HFFc6 (cell line): ENCODE measurements at places on chromosomes 1 and 21. TPM values are rescaled to one million over a fixed set of nuclear protein-coding genes. Genes with fewer than 3 reads are reported as not detected.

GRCh38 chr1:101460739-101461138 is 223.9 kb downstream of the S1PR1 start:
- no peak for DNase-seq

DNA sequence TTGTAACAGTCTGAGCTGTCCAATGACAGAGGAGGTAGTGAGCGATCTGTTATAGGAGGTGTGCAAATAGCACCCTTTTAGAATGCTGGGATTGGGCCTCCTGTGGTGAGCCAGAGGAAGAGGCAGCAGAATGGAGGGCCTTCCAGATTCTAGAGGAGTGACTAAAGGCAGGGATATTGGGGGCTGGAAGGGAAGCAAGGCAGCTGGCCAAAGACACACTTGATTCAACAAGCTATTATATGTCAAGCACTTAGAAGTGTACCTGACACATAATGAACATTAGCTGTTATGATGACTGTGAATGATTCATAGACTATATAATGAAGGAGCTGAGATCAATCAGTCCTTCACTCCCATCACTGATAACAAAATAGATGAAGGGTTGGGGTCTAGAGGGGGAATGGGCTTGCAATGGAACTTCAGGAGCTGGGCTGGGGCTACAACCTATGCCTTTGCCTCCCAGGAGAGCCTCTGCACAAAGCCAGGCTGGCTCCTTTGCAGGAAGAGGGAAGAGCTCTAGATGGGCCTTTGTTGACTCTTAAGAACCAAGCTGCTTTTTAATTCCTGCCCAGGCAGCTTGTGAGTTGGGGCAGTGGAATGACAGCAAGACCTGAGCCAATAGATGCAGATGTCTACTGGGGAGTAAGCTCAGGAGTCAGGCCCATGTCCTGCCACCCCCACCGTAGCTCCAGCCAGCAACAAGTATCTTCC is 2.3 kb upstream of the MKNK1 start:
- no peak for DNase-seq

DNA sequence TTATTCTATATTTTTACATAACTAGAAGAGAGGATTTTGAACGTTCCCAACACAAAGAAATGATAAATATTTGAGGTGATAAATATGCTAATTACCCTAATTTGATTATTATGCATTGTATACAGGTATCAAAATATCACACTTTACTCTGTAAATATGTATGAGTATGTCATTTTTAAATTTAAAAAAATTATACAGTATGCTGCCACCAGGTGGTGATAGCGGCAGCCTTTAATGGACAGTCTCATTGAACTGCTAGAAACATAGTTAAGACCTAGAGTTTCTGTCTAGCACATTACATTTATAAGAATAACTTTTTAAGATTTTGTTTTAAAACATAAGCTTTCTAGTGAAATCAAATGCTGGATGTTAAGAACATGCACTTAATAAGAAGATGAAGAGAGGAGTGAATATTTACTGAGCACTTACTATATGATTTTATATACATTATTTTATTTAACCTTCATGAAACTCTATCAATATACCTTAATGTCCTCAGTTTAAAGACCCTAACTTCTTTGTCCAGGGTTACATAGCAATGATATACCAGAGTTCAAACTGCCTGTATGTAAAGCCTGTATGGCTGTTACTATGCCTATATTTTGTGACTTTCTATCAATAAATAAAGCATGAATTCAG is 207.1 kb downstream of the NUF2 start:
- peak; percentile 25 for DNase-seq

GRCh38 chr1:110743397-110743796 is 68.7 kb upstream of the KCNA3 start:
- no peak for DNase-seq

DNA sequence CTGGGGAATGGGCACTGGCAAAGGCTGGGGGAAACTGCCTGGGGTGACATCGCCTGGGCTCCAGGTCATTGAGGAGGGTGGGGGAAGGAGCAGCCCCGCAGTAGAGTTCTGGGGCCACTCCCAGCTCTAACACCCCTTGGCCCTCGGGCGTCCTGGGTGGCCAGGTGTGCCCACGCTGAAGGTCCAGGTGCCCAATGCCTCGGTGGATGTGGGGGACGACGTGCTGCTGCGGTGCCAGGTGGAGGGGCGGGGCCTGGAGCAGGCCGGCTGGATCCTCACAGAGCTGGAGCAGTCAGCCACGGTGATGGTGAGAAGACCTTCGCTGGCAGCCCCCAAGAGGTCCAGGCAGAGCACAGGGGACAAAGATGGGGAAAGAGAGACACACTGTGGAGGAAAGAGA is 7.7 kb downstream of the NTRK1 start:
- no peak for DNase-seq

- no peak for DNase-seq
Measured at GRCh38 chr1:116920211-116920610, 10.5 kb downstream of the PTGFRN start.

GRCh38 chr1:95086949-95087533 is 14.3 kb upstream of the ALG14 start:
- peak; percentile 76 for DNase-seq

GRCh38 chr1:230163719-230164118 is 96.7 kb downstream of the GALNT2 start:
- no peak for DNase-seq

GRCh38 chr1:89487972-89488371 is 36.7 kb upstream of the LRRC8B start:
- no peak for DNase-seq

GRCh38 chr1:248388426-248388825 is 12.9 kb downstream of the OR2T6 start:
- DNase-seq = no peak

DNA sequence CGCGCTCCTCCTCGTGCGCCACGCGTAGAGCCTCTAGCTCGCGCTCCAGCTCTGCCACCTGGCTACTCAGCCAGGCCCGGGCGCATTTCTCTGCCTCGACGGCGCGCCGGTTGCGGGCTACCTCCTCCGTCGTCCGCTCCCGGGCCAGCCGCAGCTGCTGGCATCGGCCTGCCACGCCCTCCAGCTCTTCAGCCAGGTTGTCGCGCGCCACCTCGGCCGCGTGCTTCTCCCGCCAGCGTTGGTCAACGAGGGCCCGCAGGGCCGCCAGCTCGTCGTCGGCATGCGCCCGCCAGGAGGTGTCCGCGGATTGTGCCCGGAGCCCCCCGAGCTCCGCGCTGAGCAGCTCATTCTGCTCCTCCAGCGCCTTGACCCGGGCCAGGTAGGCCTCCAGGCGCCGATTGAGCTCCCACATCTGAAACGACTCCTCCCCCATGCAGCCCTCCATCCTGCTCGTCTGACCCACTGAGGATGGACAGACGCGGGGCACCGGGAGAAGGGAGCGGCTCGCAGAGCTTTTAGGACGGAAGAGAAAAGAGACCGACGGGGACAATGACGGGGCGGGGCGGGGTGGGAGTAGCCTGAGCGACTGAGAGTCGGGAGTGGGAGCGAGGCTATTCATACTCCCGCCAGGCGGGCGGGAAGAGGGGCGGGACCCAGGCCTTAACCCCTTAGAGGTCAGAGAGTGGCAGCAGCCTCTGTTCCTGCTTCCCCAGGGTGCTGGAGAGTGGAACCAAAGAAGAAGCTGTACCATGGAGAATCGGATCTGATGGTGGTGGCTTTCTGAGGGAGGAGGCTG is at the start of gene NES:
NES (minus strand) TSS at position 588 of the 796 bp plus-strand sequence; CDS start at position 445, 143 bp downstream.
- DNase-seq = peak; percentile 62

- DNase-seq = no peak
Measured at GRCh38 chr1:213550804-213551203, 437.0 kb upstream of the PROX1 start.

DNA sequence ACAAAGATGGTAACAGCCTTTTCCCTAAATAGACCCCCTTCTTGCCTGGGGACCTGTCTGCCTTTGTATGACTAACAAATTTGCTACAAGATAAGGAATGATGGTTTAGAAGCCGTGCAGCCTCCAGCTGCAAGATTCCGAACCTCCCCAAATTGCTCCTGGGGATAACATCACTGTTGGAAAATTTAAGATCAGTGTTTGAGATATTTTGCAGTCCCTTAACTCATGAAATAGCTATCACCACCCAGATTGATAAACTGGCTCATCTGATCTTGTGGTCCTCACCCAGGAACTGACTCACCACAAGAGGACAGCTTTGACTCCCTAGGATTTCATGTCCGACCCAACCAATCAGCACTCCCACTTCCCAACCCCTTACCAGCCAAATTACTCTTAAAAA is 254.7 kb downstream of the USH2A start:
- DNase-seq = peak; percentile 24

DNA sequence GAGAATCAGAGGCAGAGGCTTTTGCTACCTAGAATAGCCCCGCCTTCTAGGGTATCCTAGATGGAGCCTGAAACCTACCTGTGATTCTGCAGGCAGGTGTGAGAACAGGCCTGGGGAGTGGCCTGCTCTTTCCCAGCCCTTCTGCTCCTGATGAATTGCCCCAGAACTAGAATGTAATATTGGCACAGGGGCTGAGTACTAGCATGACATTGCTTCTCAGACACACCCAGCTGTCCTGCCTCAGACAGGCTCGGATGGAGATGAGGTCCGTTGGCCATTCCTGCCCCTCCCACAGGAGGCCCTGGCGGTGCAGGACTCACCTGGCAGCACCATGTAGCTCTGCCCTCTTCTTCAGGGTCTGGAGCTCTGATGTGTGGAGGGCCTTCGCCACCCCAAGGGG is 237.6 kb downstream of the GRIK3 start:
- DNase-seq = no peak

DNA sequence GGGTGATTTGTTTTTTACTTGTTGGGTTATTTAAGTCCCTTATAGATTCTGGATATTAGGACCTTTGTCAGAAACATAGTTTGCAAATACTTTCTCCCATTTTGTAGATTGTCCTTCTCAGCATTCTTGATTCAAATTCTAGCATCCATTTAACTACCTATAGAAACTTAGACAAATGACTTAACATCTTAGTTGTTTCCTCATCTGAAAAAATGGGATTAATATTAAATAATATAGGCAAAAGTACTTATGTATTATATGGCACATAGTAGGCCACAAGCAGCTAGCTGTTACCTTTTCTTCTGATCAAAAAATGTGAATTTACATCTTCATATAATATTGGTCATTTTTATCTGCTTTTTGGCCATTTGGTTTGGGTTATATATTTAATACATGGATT is 307.5 kb downstream of the ZP4 start:
- no peak for DNase-seq

- DNase-seq = no peak
Measured at GRCh38 chr1:97074771-97075170, 353.2 kb downstream of the PTBP2 start.

DNA sequence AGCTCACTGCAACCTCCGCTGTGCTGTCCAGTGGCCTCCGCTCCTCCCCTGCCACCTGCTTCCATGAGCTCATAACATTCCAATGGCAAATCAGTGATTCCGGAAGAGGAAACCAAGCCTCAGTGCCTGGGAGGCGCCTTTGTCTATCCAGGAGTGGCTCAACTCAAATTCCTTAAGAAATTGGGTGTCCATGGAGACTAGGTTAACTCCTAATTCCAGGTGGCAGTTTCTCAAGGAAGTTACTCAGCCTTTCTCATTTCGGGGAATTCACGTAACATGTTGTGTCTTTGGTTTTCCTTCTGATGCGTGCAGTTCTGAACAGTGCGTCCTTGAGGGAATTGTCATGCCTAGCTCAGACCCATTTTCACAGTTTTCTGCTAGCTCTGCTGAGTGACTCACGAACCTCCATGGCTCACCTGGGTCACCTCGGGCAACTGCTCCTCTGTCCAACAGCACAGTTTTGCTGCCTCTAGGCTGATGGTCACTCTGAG is 89.9 kb upstream of the DSCAM start:
- DNase-seq = no peak

GRCh38 chr1:83901547-83902155 is 97.3 kb downstream of the TTLL7 start:
- peak; percentile 88 for DNase-seq

- DNase-seq = no peak
Measured at GRCh38 chr1:90394247-90394646, 322.9 kb downstream of the BARHL2 start.

DNA sequence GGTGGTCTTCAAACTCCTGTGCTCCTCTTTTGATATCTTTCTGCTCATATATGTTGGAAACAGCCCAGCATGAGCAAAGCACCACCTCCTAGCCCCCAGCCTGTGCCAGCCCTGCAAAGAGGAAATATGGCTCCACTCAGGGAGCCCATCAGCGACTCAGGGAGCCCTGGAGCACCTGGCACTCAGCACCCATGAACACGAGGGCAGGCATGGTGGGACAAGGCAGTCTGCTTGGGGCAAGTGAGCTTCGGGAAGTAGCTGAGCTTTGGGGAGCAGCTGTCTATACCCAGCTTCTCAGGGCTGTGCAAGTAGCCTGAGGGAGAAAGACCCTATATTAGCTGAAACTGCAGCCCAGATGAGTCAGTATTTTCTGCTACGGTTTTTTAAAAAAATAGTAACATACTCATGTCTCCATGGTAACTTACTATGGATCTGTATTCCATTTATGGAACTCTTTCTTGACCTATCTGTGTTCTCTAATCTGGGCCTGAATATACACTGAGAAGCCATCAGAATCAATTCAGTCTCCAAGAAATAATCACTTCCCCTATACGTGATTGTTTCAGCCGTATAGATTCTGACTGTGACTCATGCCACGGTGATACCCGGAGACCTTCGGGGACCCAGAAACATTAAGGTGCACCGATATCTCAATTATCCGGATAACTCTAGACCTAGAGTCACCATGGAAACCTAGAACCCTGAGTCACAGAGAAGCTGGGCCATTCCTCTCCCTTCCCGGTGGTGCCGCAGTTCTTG is 1.5 kb upstream of the ETS2 start:
- DNase-seq = peak; percentile 25

GRCh38 chr1:233518344-233518743 is 95.6 kb upstream of the KCNK1 start:
- no peak for DNase-seq

- DNase-seq = no peak
Measured at GRCh38 chr1:109434484-109434883, 8.2 kb upstream of the PSMA5 start.

DNA sequence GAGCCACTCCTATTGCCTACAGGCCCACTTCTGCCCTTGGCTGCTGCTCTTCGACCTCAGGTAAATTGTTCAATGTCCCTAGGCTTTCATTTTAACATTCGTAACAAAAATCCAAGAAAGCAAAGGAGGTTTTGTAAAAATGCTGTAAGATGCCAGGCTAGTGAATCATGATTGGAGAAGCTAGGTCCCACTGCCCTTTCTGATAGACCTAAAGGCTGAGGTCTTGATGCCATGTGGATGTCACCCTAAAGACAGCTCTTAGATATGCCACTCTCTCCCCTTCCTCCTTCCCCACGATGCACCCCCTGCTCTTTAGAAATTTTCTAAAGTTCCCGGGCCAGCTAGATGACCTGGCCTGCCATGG is 9.9 kb upstream of the TMEM39B start:
- DNase-seq = peak; percentile 18

RAP1GAP gene
- total RNA-seq = not detected in 3 replicates

LCE1B gene
- total RNA-seq = not detected in 3 replicates

OR2M3 gene
- not detected in 3 replicates for total RNA-seq

TNNI3K gene
- not detected in 2 replicates for total RNA-seq

MYBPHL gene
- total RNA-seq = not detected in 3 replicates

BCAN gene
- total RNA-seq = not detected in 3 replicates

ANKRD34A gene
- 9.3 and 11.7 TPM in 2 replicates for total RNA-seq

NEK2 gene
- total RNA-seq = 12.2 to 28.6 TPM (median 19.5 TPM) in 3 replicates

TENT5C gene
- 0.47 to 0.84 TPM (median 0.55 TPM) in 3 replicates for total RNA-seq

RBP7 gene
- total RNA-seq = 0.39 TPM in 1 of 3 replicates, not detected in the others
